ENCODE measurements at places on chromosomes 7 and 10.

DNA sequence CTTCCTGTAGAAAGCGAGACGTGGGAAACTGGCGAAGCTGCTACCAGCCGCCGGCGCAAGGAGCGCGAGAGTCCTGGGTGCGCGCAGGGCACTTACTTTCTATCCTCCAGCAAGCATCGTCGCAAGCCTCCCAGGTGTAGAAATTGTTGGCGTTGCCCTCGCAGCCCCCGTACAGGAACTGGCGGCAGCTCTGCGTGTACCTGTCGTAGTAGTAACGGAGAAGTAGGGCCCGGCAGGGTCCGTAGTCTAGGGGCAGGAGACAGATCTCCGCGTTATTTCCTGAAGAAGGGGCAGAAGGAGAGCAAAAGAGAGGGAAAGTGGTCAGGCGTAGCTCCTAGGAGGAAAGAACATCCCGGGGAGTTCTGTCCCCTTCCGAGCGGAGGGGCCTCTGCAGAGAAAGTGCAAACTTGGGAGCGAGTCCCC lies 501 bp downstream of the TFPI2 start:
- DNase-seq, result peak; percentile 2

- no peak for DNase-seq
Measured at GRCh38 chr10:77080361-77081027, 557.1 kb downstream of the KCNMA1 start.

DNA sequence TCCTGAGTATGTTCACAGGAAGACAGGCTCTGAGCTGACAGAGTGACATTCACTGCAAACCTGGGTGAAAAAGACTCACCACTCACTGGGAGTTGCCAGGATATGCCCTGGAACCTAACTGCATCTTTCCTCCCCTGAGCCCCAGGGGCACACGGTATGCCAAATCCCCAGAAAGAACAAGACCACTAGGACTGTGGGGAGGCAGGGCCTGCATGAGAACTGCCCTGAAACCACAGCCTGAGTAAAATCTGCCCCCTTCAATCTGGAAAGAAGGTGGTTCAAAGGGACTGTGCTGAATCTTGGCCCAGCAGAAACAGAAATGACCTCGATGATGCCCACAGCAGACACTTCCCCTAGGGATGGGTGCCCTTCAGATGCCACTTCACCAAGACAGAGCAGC lies 6.5 kb downstream of the FAM53B start:
- DNase-seq, result no peak

GRCh38 chr7:42727451-42727850 lies 184.4 kb downstream of the C7orf25 start:
- DNase-seq, result no peak

GRCh38 chr7:15601175-15601574 lies 39.4 kb upstream of the AGMO start:
- no peak for DNase-seq

GRCh38 chr7:149427096-149427680 lies 33.7 kb downstream of the ZNF777 start:
- DNase-seq, result no peak

DNA sequence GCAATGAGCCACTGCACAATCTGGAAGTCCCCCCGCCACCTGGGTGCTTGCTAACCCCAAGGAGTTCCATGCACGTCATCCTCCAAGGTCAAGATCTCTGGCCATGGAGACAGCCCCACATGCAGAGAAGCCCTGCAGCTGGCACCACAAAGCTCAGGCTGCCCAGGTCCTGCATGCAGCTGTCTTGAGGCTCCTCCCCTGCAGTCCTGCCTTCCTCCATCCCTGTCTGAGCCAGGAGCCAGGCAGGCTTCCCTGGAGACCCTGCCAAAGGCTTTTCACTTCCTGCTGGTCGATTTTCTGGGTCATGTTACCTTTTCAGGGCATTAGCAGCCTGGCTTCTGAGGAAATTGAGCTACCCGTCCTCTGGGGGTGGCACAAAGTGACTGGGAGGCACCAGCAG lies 12.5 kb upstream of the TMEM72 start:
- DNase-seq, result no peak

Measured in germinal center (tissue), 1 donor.